HepG2 (cell line): ENCODE measurements at places on chromosomes 12 and 14.

- H3K4me3 ChIP-seq, result peak overlapping the region; percentile 82
- no peaks in the 10 kb centered on the region for H3K27me3 ChIP-seq
- peak; percentile 50 for DNase-seq
- peak overlapping the region; percentile 42 for H3K27ac ChIP-seq
These were observed 2.4 kb upstream of the NAB2 start for GRCh38 chr12:57086493-57087009.

DNA sequence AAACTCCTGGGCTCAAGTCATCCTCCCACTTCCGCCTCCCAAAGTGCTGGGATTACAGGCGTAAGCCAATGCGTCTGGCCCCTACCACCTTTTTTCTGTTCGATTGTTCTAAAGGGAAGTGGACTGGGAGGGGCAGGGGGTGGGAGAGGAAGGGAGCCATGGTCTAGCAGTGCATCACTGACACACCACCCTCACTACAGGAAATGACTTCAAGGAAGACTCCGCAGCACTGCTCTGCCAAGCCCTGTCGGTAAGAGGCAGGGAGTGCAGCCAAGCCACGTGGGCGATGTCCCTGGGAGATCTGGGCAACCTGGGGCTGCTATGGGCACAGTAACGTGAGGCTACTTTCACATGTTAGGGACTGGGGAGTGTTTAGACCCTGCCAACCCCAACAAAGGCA lies 18.0 kb downstream of the LRRC74A start:
- H3K36me3 ChIP-seq, result no peaks in the 10 kb centered on the region
- no peak for DNase-seq
- 0 out of 3 replicates have a peak, but pooled peaks cover 4% of the 10 kb centered on the region for H3K27me3 ChIP-seq
- no peak overlapping the region for H3K27ac ChIP-seq

- H3K36me3 ChIP-seq, result no peaks in the 10 kb centered on the region
- no peak for DNase-seq
- H3K27ac ChIP-seq, result no peak overlapping the region
These were observed 25.2 kb downstream of the PMCH start for GRCh38 chr12:102172436-102172835.

- no peak for DNase-seq
- no peaks in the 10 kb centered on the region; the same call in 1 of the 2 replicates for H3K36me3 ChIP-seq
- no peak overlapping the region for H3K27ac ChIP-seq
- H3K27me3 ChIP-seq, result no peaks in the 10 kb centered on the region
These were observed 4.4 kb downstream of the SUSD6 start for GRCh38 chr14:69615496-69616407.

DNA sequence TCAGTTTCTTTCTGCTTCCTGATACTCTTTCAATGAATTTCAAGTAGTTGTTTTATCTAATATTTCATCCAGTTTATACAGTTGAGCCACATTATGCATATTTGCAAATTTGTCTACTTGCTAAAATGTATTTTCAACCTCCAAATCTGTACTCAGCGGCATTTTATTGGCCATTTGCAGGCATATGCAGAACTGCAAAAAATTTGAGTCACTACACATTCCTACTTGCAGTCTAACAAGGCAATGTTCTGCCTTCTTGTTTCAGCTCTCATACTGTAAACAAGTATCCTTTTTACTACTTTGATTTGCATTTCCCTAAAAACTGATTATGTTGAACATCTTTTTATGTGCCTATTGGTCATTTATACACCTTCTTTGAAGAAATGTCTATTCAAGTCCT lies 55.0 kb downstream of the POLR3B start:
- H3K27me3 ChIP-seq, result no peaks in the 10 kb centered on the region
- no peak overlapping the region for H3K27ac ChIP-seq
- DNase-seq, result no peak
- peaks cover 13% of the 10 kb centered on the region; the same call in 1 of the 3 replicates for H3K36me3 ChIP-seq
- no peaks in the 10 kb centered on the region for H3K4me1 ChIP-seq

DNA sequence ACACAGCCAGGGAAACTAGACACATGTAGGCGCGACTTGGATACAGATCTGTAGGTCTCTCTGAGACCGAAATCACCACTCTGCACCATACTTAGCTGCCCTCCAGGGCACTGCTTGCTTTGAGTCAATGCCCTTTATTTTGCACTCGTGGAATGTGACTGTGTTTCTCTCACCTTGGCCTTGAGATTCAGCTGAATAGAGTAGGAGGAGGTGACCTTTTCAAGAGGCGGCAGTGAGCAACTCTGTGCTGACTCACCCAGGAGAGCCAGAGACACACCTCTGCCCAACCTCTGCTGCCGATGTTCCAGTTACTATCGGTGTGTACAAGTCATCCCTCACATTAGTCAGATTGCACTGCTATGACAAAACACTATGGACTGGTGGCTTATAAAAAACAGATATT lies 583.4 kb downstream of the VRK1 start:
- no peak overlapping the region for H3K27ac ChIP-seq
- H3K4me3 ChIP-seq, result no peak overlapping the region
- no peak for DNase-seq
- no peaks in the 10 kb centered on the region for H3K4me1 ChIP-seq
- H3K27me3 ChIP-seq, result no peaks in the 10 kb centered on the region
- H3K36me3 ChIP-seq, result no peaks in the 10 kb centered on the region

- H3K36me3 ChIP-seq, result no peaks in the 10 kb centered on the region
- H3K4me1 ChIP-seq, result peaks cover 28% of the 10 kb centered on the region
- H3K27me3 ChIP-seq, result no peaks in the 10 kb centered on the region
- H3K4me3 ChIP-seq, result no peak overlapping the region
These were observed 369.8 kb downstream of the EMP1 start for GRCh38 chr12:13566292-13566691.

- no peaks in the 10 kb centered on the region for H3K36me3 ChIP-seq
- H3K27me3 ChIP-seq, result no peaks in the 10 kb centered on the region
- no peak overlapping the region for H3K4me3 ChIP-seq
- no peaks in the 10 kb centered on the region for H3K4me1 ChIP-seq
These were observed 64.4 kb downstream of the DIO2 start for GRCh38 chr14:80146941-80147340.

DNA sequence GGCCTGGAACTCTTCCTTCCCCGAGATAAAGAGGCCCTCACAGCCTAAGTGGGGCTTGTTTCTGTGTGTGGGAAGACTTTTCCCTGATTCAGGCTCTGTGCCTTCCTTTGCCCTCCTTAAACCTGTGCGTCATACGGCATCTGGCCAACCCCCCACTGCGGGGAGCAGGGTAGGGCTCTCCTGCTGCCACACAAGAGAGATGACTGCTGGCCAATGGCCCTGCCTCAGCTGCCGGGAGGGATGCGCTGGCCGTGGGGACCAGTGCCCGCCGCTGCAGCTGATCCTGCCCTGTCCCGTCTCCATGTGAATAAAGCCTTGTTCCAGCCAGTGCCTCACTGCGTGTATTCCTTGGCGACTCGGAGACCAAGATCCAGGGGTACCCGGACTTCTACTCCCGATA lies 42.5 kb upstream of the BEGAIN start:
- H3K4me3 ChIP-seq, result no peak overlapping the region
- H3K36me3 ChIP-seq, result no peaks in the 10 kb centered on the region

- no peak for DNase-seq
- no peak overlapping the region for H3K27ac ChIP-seq
- H3K4me3 ChIP-seq, result no peak overlapping the region
These were observed 42.2 kb upstream of the ATP23 start for GRCh38 chr12:57899010-57899662.

- no peaks in the 10 kb centered on the region for H3K36me3 ChIP-seq
- no peaks in the 10 kb centered on the region for H3K4me1 ChIP-seq
- DNase-seq, result no peak
- H3K4me3 ChIP-seq, result no peak overlapping the region
- no peaks in the 10 kb centered on the region for H3K27me3 ChIP-seq
These were observed 189.2 kb upstream of the RASSF8 start for GRCh38 chr12:25769082-25769945.

GRCh38 chr14:91123201-91123600 lies 9.3 kb downstream of the DGLUCY start:
- 0 out of 3 replicates have a peak, but pooled peaks cover 4% of the 10 kb centered on the region for H3K36me3 ChIP-seq
- H3K27me3 ChIP-seq, result no peaks in the 10 kb centered on the region
- H3K4me1 ChIP-seq, result peaks cover 40% of the 10 kb centered on the region
- H3K27ac ChIP-seq, result no peak overlapping the region

DNA sequence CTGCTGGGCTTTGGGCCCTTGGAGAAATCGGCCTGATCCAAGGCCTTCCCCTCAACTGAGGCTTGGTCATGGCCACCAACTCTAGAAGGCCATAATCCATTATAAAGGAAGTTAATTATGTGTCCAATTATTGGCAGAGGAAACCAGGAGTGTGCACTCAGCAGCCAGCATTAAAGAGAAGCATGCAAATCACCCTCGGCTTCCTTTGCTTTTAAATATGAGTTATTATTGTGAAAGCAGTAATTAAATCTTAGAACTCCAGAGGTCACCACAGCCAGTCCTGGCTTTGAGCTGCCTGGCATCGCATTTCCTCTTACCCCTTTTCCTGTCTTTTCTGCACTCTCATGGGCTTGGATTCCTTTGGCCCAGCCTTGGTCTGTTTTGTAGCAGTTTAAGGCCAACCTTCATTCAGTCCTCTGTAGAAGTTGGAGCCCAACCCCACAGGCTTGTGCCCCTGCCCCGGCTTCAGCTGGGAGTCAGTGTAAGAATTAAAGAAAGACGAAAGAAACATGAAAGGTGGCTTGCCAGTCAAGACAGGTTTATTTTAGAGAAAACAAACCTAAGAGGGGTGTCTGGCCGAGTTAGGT lies 14.7 kb upstream of the KRT86 start:
- no peaks in the 10 kb centered on the region for H3K36me3 ChIP-seq
- no peaks in the 10 kb centered on the region for H3K4me1 ChIP-seq
- peaks cover 1% of the 10 kb centered on the region for H3K27me3 ChIP-seq

DNA sequence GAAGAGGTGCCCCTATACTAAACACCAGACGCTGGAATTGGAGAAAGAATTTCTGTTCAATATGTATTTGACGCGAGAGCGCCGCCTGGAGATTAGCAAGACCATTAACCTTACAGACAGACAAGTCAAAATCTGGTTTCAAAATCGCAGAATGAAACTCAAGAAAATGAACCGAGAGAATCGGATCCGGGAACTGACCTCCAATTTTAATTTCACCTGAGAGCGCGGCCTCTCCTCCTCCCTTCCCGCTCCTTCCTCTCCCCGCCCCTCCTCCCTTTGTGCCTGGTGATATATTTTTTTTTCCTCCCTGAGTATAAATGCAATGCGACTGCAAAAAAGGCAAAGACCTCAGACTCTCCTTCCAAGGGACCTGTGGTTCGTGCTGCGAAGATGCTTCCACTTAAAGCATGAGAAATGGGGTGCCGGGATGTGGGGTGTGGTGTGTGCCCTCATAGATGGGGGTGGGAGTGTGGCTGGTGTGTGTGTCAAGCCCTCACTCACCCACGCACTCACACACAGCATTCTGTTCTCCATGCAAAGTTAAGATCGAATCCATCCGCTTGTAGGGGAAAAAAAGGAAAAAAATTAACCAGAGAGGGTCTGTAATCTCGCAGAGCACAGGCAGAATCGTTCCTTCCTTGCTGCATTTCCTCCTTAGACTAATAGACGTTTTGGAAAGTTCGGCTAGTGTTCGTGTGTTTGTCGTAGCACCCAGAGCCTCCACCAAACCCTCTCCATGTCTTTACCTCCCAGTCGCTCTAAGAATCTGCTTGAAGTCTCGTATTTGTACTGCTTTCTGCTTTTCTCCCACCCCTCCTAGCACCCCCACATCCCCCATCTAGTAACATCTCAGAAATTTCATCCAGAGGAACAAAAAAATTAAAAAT lies 4.5 kb downstream of the HOXC10 start:
- peak; percentile 56 for DNase-seq
- peak overlapping the region; percentile 61 for H3K27ac ChIP-seq
- H3K36me3 ChIP-seq, result no peaks in the 10 kb centered on the region
- H3K27me3 ChIP-seq, result peaks cover 39% of the 10 kb centered on the region
- peak overlapping the region; percentile 51 for H3K4me3 ChIP-seq

DNA sequence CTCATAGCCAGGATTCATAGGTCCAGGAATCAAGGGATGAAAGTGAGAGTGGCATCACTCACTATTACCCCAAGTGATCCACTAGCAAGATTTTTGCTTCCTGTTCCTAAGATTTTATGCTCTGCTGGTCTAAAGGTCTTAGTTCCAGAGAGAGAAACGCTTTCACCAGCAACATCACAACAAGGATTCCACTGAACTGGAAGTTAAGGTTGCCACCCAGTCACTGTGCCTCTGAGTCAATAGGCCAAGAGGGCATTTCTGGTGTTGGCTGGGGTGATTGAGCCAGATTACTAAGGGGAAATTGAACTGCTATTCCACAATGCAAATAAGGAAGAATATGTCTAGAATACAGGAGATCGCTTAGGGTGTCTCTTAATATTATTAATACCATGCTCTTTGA lies 142.5 kb upstream of the ARID2 start:
- no peak overlapping the region for H3K27ac ChIP-seq
- DNase-seq, result no peak
- H3K27me3 ChIP-seq, result peaks cover 3% of the 10 kb centered on the region
- H3K4me3 ChIP-seq, result no peak overlapping the region
